T-helper 17 cell (primary cell): ENCODE measurements at places on chromosomes 6 and 20.

GRCh38 chr6:109991201-109992101 lies 13.3 kb downstream of the GPR6 start:
- no peaks in the 10 kb centered on the region for H3K36me3 ChIP-seq
- H3K4me1 ChIP-seq = no peaks in the 10 kb centered on the region
- DNase-seq = no peak
- no peak overlapping the region for H3K27ac ChIP-seq
- H3K27me3 ChIP-seq = peaks cover 7% of the 10 kb centered on the region

DNA sequence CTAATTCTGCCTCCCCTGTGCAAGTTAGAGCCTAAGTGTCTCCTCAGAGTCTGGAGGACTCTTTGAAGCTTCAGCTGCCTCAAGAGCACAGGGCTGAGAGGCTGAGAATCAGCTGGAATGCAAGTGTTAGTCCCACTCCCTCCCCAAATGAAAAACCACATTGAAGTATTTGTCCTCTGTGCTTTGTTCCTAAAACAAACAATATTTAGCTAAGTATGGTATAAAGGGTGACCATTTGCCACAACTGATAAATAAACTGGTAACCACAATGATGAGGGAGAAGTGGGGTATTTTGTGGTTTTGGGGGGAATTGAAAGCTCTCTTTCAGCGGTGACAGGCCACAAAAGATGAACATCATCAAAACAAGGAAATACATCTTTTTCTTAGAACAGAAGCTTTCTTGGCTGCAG lies 91.7 kb upstream of the HDDC2 start:
- H3K27me3 ChIP-seq = peaks cover 27% of the 10 kb centered on the region
- peak overlapping the region; percentile 41 for H3K4me3 ChIP-seq
- no peaks in the 10 kb centered on the region for H3K36me3 ChIP-seq

GRCh38 chr6:65671922-65672321 lies 35.1 kb downstream of the EYS start:
- DNase-seq = no peak
- H3K4me3 ChIP-seq = no peak overlapping the region
- no peak overlapping the region for H3K27ac ChIP-seq
- H3K36me3 ChIP-seq = no peaks in the 10 kb centered on the region
- no peaks in the 10 kb centered on the region for H3K27me3 ChIP-seq

GRCh38 chr6:1387876-1388629 lies 1.3 kb upstream of the FOXF2 start:
- peaks cover 16% of the 10 kb centered on the region for H3K36me3 ChIP-seq
- no peak for DNase-seq
- H3K4me3 ChIP-seq = peak overlapping the region; percentile 90
- H3K4me1 ChIP-seq = peaks cover 19% of the 10 kb centered on the region

DNA sequence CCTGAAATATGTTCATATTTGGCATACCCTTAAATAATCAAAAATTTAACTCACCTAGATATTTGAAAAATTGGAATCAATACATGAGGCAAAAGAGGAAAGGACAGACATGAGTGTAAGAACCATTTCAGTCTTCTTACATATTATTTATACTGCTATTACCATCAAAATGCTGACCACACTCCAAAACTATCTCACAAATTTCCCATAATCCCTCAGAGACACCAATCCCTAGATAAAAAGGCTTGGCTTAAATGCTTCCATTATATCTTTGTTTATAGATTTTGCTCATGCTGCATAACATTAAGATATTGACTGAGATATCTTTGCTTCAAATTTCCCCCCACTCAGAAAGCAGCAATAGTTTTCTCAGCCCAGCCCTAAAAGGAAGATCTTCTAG lies 11.7 kb upstream of the NT5DC1 start:
- H3K4me1 ChIP-seq = peaks cover 3% of the 10 kb centered on the region
- DNase-seq = no peak
- H3K27me3 ChIP-seq = peaks cover 20% of the 10 kb centered on the region
- no peak overlapping the region for H3K4me3 ChIP-seq
- H3K27ac ChIP-seq = no peak overlapping the region
- H3K36me3 ChIP-seq = peaks cover 3% of the 10 kb centered on the region

DNA sequence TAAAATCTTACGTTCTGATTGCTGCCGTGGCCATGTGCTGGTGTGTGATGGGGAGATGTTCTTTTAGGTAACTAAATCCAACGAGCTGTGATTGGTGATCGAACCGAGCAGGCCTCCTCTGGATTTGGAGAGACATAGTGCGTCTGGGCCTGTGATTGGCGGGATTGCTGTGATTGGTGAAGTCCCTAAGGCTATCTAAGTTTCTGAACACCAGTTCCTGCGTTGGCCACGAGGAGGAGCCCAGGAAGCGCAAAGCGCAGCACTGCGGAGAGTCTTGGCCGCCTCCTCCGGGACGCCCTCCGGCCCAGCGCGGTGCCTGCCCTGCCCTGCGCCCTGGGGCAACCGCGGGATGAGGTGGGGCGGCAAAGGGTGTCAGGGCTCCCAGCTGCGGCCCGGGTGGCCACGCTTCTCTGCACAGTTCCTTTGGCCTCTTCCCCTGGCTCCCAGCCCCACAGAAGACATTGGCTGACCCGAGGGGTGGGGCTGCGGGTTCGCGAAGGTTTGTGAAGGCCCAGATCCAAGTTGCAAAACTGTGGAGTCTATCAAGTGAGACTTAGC lies 33.0 kb downstream of the HNF4A start:
- H3K4me1 ChIP-seq = peaks cover 4% of the 10 kb centered on the region
- peak; percentile 41 for DNase-seq
- H3K27ac ChIP-seq = no peak overlapping the region
- no peaks in the 10 kb centered on the region for H3K36me3 ChIP-seq
- peaks cover 28% of the 10 kb centered on the region for H3K27me3 ChIP-seq

GRCh38 chr6:34230653-34231371 lies 5.9 kb upstream of the HMGA1 start:
- peaks cover 4% of the 10 kb centered on the region for H3K4me1 ChIP-seq
- no peak for DNase-seq
- peak overlapping the region; percentile 41 for H3K27ac ChIP-seq

- H3K36me3 ChIP-seq = no peaks in the 10 kb centered on the region
- no peaks in the 10 kb centered on the region for H3K27me3 ChIP-seq
- H3K4me1 ChIP-seq = peaks cover 8% of the 10 kb centered on the region
- H3K4me3 ChIP-seq = peak overlapping the region; percentile 95
Observed at GRCh38 chr6:29926413-29927274, 15.7 kb upstream of the HLA-A start.

DNA sequence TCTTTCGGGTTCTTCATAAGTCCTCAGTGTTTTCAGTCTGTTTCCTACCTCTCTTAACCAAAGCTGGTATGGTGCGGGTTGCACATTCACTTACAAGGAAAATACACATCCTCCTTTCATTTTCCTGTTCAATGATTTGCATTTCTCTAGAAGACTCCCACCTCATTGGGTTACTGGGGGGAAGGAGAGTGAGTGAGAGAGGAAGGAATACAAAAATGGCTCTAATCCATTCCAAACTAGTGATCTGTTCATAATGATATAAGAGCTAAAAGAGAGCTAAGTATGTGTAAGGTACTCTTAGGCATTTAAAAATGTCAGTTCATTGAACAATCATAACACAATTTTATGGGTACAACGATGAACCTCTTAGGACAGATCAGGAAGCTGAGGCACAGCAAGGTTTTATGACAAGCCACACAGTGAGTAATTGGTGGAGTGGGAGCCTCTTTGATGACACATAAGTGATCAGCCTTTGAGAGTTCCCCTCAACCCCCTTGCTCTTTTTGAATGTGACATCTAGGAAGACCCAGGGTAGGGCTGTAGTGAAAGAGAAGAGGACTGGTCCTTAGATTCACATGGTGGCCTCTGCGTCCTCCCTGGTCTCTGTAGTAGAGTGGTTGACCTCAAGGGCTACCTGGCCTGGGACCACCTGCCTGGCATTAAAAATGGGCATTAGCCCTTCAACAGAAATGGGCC lies 328.4 kb upstream of the SOX4 start:
- no peaks in the 10 kb centered on the region for H3K4me1 ChIP-seq
- H3K27ac ChIP-seq = no peak overlapping the region
- no peak overlapping the region for H3K4me3 ChIP-seq
- no peaks in the 10 kb centered on the region for H3K27me3 ChIP-seq

- no peak for DNase-seq
- no peak overlapping the region for H3K27ac ChIP-seq
- no peaks in the 10 kb centered on the region for H3K27me3 ChIP-seq
- peaks cover 3% of the 10 kb centered on the region for H3K36me3 ChIP-seq
Observed at GRCh38 chr6:45959534-45960145, 56.0 kb downstream of the CLIC5 start.

- no peaks in the 10 kb centered on the region for H3K27me3 ChIP-seq
- no peaks in the 10 kb centered on the region for H3K4me1 ChIP-seq
- H3K4me3 ChIP-seq = no peak overlapping the region
- no peak for DNase-seq
- no peaks in the 10 kb centered on the region for H3K36me3 ChIP-seq
- no peak overlapping the region for H3K27ac ChIP-seq
Observed at GRCh38 chr6:9089724-9090123, 654.4 kb upstream of the SLC35B3 start.

GRCh38 chr6:44035621-44036020 lies 91.6 kb downstream of the MRPL14 start:
- no peak overlapping the region for H3K27ac ChIP-seq
- H3K4me1 ChIP-seq = peaks cover 7% of the 10 kb centered on the region
- H3K4me3 ChIP-seq = no peak overlapping the region
- DNase-seq = no peak
- peaks cover 39% of the 10 kb centered on the region for H3K27me3 ChIP-seq
- H3K36me3 ChIP-seq = no peaks in the 10 kb centered on the region

DNA sequence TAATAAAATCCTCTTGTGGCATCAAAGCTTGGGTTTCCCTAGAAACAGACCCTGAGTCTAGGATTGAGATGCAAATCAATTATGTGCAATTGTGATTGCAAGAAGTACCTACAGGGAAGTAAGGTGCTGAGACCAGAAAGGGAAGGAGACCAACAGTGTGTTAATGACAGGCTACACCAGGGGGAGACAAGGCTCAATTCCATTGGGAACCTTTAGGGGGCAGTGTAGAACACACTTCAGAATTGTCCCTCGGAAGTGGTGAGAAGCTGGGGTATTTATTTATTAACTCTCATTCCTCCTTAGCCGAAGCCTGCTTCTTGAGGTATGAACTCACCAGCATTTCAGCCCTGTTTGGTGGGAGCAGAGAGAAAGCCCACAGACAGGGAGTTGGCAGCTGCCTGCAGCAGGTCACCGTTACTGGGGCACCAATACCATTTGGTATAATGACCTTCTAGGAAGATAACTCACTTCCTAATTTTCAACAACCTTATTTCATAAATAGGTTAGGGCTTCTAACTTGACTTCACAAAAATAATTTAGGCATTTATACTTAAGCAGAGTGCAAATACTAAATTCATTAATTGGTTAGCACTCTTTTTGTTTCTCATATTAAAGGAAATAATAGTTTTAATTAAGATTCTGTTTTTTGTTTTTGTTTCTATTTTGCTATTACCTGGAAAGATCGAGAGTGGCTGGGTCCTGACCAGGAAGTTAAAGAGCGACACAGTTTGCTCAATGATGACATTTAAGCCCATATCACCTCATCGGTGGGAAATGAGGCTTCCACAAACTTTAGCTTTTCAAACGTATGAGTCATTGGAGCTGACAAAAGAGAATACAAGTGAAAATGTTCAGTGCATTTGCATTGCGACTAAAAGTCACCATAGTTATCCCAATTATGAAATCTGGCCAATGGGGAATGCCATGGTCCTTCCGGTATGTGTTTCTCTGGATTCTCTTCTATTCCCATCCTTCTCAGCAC lies 94.8 kb downstream of the BTBD3 start:
- no peak for DNase-seq
- H3K4me1 ChIP-seq = no peaks in the 10 kb centered on the region
- H3K27ac ChIP-seq = no peak overlapping the region
- H3K4me3 ChIP-seq = no peak overlapping the region
- no peaks in the 10 kb centered on the region for H3K27me3 ChIP-seq

DNA sequence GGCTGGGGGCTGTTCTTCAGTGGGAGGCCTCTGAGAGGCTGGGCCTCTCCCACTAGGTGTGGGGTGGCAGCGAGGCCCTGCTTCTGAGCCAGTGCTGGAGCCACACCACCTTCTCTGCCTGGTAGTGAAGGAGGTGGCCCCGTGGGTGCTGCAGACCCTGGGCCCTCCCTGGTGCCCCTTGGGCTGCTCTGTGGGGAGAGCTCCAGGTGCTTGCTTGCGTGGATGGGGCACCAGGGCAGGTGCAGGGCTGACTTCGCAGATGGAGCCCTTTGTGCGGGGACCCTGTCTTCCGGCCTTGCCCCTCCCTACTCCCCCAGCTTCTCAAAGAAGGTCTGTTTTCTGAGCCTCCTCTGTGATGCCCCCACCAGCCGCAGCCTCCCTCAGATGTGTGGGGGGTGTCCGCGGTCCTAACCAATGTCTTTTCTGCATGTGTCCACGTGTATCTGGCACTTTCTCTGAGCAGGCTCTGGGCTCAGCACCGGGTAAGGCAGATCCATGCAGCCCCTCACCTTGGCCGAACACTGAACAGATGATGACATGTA lies 17.2 kb upstream of the MYT1 start:
- no peak overlapping the region for H3K27ac ChIP-seq
- H3K4me3 ChIP-seq = no peak overlapping the region
- peaks cover 7% of the 10 kb centered on the region for H3K27me3 ChIP-seq
- peaks cover 5% of the 10 kb centered on the region for H3K4me1 ChIP-seq

DNA sequence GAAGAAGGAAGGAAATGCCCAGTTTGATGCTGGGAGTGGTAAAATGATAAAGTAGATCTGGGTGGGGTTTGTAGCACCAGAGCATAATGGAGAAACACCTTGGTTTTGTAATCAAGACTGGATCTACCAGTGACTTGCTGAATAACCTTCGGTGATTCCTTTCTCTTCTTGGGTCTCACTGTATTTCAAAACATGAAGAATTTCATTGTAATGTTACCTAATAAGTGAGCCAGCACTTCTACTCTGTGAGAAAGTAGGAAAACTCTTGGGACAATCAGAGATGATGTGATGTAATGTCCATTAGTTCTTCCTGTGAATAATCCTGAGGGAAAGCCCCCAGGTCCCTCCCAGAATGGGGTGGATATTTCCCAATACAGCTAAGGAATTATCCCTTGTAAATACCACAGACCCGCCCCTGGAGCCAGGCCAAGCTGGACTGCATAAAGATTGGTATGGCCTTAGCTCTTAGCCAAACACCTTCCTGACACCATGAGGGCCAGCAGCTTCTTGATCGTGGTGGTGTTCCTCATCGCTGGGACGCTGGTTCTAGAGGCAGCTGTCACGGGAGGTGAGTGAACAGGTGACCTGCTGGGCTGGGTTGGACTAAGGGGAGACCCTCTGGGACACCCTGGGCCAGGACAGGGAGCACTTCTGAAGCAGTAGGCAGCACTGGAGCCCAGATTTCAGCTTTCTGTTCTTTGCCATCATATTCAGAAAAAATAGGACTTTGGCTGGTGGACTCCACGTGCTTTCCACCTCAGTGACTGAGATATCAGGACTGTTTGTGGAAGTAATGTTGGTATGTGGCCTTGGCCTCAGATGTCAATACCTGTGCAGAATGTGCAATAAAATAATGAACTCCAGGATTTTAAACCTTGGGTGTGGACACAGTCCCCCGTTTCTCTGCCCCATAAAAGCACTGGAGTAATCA lies at the start of gene PI3:
TSS of gene PI3 (plus strand) at position 469 of the 931 bp plus-strand sequence. CDS start at position 490, 21 bp downstream.
- H3K36me3 ChIP-seq = no peaks in the 10 kb centered on the region
- H3K27me3 ChIP-seq = peaks cover 39% of the 10 kb centered on the region
- H3K4me3 ChIP-seq = no peak within 1 kb of the TSS
- no peak within 1 kb of the TSS for H3K27ac ChIP-seq

GRCh38 chr20:7971536-7972280 lies 31.4 kb upstream of the HAO1 start:
- H3K4me1 ChIP-seq = no peaks in the 10 kb centered on the region
- no peak overlapping the region for H3K4me3 ChIP-seq
- DNase-seq = no peak
- no peaks in the 10 kb centered on the region for H3K27me3 ChIP-seq
- peak overlapping the region; percentile 6 for H3K27ac ChIP-seq
